Esophagus squamous epithelium (tissue), 5 donors: ENCODE measurements at places on chromosomes 3 and 15.

DNA sequence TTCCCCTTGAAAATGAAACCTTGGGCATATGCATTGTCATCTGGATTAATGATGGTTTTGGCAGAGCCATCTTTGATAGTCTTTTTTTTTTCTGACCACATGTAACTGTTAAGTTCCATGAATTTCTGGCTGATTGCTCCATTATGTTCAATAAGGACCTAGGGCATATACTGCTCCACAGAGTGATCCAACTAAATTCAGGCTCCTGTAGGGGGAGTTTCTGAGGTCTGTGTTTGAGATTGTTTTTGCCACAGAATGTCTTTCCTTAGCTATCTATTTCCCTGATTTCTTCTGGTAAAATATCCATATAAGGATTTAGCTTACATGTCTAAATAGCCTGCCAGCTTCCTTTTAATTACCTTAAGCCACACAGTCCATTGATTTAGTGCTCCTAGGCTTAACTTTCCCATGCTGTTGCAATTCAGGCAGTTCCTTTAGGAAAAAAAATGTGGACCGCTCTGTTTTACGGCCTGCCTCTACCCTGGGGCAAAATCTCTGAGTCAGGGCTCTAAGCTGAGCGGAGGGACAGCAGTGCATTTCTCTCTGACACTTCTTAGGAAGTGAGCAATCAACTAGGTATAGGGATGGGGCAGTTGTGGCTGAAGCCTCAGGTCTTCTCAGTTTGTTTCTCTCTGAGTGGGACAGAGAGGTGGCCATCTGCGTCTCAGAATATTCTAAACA lies 796.2 kb downstream of the NR2F2 start:
- no peak for DNase-seq

DNA sequence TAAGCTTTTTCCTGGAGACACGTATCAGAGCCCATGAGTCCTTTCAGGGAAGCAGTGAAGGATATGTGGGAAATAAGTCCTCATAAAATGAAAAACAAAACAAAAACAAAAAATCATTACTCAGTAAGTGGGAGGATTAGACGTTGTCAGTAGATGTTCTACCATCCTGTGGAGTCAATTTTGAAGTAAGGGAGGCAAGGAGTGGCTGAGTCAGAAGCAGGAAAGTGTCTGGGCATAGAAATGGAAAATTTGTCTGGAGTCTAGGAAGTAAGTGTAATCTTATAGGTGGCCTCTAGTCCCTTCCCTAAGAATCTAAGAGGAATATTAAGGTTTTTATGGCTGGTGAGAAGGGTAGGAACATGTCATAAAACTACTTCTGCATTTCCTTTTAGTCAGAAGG lies 339.8 kb upstream of the SEMA6D start:
- DNase-seq: no peak

DNA sequence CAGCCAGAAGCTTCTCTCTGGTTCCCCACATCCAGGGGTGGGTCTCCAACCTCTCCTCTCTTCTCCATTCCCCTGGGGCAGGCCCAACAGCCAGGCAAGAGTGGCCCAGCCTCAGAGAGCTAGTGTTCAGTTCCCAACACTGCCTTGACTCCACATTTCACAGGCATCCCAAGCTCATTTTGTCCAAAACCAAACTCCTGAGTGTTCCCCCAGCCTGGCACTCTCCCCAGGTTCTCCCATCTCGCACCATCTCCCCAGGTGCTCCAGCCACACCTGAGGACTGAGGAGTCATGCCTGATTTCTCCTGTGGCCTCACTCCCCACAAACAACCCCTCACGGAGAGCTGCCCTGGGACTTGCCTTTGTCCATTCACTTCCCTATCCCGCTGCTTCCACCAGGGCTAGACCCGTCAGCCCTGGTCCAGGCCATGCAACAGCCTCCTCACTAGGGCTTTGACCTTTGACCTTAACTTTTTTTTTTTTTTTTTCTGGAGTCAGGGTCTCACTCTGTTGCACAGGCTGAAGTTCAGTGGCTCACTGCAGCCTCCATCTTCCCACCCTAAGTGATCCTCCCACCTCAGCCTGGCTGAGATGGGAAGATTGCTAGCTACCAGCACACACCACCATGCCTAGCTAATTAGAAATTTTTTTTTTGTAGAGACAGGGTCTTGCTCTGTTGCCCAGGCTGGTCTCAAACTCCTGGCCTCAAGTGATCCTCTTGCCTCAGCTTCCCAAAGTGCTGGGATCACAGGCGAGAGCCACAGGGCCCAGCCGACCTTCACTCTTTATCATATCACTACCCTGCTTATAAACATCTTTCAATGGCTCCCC lies 3.9 kb upstream of the CSK start:
- DNase-seq: no peak

DNA sequence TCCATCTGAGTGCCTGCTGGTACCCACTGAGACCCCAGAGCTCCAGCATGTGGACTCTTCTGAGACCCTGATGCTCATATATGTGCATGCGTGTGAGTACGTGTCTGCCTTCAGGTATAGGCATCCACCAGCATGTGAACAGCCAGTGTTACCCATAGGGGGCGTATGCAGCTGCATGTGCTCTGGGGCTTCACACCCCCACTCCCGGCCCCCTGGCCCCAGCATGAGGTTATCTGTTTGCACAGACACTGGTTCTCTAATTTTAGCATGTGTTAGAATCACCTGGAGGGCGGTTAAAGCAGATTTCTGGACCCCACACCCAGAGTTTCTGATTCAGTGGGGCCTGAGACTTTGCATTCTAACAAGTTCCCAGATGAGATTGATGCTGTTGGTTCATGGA lies 824 bp upstream of the CILP start:
- no peak for DNase-seq

DNA sequence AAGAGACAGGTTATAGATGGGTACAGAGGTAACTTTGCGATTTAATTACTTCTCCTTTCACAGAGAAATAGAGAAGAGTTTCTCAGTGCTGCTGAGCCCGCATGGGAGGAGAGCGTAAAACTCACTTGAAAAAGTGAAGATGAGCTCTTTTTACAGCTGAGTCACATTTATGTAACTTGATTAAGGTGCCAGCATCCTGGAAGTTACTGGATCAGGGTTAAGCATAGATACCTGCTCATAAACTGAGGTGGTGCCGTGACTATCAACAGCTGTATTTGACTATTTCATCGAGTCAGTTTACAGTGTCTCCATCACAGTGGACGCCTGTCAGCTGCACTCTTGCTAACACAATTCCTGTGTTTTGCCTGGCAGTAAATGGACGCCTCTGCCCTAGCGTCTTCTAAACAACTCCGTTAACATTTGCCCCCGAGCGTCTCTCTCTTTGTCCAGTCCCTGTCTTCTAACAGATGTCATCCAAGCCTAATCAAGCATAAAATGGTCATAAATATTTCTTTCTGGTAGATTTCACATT lies 414.6 kb downstream of the FOXP1 start:
- no peak for DNase-seq

- no peak for DNase-seq
These were observed 289.1 kb downstream of the GAP43 start for GRCh38 chr3:115912372-115912771.

DNA sequence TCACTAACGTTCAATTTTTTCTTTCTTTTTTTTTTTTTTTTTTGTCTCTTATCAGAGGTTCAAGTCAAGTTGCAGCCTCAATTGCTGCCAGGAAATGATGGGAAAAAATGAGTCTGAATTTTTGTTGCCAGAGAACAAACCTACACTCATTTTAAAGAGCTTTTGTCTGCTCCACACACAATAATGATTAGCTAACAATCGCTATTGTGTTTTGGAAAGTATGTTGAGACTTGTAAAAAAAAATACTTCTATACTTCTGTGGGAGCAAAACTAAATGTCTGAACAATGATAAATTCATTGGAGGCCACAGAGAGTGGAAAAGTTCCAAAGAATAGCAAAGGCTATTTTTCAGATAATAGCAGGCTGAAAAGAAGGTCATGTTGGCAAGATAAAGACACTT lies 176.3 kb upstream of the LMCD1 start:
- DNase-seq: no peak

- no peak for DNase-seq
These were observed 225.3 kb upstream of the LYSMD4 start for GRCh38 chr15:99958426-99959097.

DNA sequence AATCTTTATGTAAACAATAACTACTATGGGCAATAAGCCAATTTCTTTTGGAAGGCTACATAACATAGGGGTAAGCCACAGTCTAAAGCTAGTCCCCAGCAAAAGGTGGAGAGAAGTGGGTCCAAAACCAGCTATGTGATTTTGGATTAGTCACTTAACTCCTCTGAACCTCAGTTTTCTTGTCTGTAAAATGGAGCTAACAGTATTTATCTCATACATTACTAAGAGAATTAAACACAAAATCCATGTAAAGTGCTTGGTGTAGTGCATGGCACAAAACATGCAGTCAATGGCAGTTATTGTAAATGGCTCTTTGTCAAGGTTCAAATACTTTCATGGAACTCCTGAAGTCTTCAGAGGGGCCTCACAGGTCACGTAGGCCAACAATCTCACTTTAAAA lies 13.3 kb downstream of the RFT1 start:
- DNase-seq: no peak

DNA sequence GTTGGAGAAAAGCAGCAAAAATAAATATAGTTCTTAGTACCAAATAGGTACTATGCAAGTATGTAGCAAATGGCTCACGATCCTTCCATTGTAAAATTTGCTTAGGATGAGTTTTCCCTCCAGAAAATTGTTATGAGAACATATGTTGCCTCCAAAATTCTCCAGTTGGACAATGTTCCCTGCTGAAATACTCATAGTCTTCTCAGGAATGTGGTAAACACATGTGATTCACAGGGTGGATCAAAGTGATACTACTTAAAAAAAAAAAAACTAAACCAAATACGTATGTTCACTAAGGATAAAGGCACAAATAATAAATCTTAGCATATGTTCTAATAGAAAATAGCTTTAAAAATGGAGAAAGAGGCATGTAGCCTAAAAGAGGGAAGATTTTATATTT lies 84.3 kb upstream of the ZNF385D start:
- DNase-seq: no peak

DNA sequence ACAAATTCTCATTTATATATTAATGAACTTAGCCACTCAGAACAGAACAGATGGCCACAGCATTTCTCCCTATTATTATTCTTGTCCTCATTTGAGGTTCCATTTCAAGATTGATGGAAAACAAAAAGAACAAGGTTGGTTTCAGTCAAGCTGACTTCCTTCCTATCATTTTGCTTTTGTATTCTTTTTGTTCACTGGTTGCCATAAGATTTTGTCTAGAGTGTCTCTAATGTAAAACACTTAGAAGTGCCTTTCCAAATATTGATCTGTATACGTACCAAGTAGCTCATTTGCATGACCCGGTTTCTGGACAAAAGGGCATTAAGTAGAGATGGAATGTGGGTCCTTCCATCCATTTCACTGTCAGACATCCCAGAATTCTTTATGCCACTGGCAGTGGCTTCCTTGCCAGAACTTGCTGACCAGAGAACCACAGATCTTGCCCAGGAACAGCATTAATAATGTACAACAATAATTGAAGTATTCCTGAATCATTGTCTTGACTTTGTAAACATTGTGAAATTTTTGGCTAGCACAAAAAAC lies 63.8 kb downstream of the PEX5L start:
- no peak for DNase-seq

DNA sequence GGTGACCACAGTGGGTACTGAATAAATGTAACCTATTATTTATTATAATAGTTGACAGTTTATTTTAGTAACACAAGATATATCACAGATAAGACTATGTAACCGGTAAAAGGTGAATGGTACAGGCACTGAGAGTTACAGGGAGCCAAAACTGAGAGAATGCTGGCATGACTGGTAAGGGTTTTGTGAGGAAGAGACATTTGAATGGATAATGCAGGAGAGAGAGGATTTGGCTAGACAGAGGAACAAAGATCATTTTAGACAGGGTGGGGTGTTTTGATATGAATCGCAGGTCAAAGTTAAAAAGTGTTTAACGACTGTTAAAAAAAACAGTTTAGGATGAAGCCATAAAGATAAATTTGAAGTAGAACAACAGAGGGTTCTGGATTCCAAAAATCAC lies 421.1 kb downstream of the ZBTB20 start:
- DNase-seq: no peak

DNA sequence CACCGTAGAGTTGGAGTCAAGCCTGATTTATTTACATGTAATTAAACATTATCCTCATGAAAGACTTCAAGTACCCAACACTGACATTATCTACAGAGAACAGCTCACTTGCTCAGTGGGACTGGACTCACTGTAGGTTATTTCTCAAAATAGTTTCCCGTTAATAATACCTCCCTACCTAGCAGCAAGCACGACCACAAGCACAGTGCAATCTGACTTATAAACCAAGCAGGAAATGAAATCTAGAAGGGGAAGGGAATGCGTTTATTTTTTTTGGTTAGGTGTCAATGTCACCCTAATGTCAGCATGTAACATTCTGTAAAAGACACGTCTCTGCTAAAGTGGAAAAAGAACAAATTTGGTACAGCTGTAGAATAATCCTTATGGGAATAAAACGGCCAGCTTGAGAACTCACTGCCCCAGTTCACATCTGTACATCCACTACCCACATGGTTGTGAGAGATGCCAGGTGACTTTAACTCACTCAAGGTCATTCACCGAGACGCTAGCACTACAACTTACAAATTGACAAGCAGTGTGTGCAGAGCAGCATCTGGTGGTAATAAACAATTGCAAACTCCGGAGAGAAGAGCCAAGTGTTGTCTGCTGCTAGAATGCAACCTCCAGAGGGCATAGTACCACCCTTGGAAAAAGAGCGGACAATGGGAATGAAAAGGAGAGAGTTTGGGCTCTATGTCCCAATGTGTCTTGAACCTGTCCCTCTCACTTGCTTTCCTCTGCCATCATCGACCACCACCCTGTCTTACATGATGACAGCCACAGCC lies 242.5 kb downstream of the CADPS start:
- no peak for DNase-seq

DNA sequence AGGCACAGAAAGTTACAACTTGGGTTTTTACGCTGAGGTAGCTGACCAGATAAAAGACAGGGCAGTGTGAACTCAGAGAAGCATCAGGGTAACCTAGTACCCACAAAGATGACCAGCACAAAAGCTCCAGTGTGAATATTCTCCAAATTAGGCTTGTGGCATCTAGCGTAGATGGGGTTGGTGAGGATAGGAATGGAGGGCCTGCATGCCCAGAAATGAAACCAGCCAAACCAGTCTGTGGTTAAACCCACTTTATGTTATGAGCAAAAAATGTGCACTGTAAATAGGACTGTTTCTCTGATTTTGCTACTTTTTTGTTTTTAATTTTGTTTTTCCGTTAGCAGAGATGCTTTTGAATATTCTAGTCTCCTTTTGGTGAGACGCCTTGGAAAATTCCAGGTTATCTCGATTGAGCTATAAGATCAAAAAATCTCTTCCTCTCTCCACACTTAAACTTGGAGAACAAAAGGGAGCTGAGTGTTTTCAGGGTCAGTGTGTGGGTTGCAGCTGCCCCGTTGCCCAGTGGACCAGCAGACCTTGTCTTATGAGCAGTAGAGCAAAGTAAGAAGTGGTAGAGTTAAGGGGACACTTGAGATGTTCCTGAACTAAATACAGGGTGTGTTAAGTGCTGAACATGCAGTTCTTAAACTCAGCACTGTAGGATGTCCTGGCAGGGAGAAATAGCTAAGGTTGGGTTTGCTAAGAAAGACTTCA lies 132.9 kb downstream of the C3orf38 start:
- DNase-seq: no peak

- DNase-seq: no peak
These were observed 13.1 kb upstream of the ALCAM start for GRCh38 chr3:105353485-105354161.
